ENCODE measurements at places on chromosomes 4 and X.
A peak's percentile ranks its signal among the peaks of the same experiment; 100 is the strongest.

- DNase-seq: no peak
Observed at GRCh38 chrX:16804923-16805464, 18.7 kb downstream of the TXLNG start.

- DNase-seq: no peak
Observed at GRCh38 chr4:2991243-2991642, 27.9 kb downstream of the GRK4 start.

DNA sequence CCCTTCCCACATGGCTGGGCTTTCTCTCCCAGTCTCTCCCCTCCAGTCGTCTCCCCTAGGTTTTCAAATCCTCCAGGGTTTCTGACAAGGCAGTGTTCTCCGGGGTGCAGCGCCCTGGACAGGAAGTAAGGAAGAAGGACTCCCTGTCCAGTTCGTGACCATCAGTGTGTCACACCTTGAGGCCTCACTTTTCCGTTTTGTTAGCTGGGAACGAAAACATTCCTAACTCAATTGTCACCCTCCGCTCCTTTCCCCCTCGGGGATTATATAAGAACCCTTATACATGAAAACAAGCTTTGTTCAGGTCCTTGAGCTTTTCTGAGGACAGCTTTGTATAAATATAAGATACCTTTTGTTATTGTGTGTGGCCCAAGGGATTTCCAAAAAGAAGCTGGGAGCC, 92.1 kb downstream of the KDR start:
- DNase-seq: no peak

GRCh38 chrX:134484039-134484438, 24.1 kb downstream of the HPRT1 start:
- DNase-seq: peak; percentile 36

DNA sequence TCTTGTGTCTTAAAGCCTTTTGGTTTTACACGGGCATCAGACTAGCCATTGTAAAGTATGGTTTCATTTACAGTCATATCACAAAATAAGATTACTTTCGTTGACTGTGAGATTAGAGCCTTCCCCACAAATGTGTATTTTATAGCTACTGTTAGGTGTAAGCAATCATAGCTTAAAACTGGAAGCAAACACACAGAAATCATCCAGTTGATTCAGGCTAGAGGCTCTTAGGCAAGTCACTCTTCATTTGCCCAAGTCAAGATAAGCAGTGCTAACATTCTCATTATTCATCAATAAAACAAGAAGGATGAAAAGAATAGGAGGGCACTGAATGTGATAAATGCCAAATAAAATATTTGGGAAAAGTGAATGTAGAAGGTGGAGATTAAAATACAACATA, 448.7 kb upstream of the FAM241A start:
- DNase-seq: no peak

- no peak for DNase-seq
Observed at GRCh38 chrX:136191171-136191570, 43.8 kb downstream of the FHL1 start.

DNA sequence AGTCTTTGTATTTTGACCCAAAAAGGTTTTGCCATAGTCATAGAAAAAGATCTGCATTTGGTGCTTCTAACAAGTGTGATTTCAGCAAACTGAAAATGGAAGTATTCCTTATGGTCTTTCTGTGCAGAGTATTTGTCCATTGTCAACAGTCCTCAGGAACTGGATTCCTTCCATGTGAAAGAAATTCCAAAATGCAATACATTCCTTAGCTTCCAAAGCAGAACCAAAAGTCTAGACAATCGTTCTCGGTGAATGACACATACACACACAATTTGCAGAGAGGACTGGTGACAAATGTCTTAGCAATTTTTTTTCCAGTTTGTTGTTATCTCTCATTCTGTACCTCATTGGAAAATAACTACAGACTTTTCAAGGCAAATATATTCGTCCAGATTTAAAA, 562.2 kb upstream of the SLIT2 start:
- no peak for DNase-seq

- DNase-seq: no peak
Observed at GRCh38 chrX:69759921-69760625, 144.2 kb downstream of the EDA start.

DNA sequence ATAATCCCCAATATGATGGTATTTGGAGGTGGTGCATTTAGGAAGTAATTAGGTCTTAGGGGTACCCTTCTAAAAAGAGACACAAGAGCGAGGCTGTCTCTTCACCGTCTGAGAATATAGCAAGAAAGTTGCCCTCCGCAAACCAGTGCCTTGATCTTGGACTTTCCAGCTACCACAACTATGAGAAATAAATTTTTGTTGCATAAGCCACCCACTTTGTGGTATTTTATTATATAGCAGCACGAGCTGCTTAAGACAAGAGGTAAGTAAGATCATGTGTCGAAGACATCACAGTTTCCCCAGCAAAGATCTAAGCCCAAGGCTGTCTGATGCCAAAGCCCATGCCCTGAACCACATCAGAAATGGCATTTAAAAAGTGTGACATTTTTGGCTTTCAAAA, 9.6 kb upstream of the EXOSC9 start:
- no peak for DNase-seq

GRCh38 chr4:184409502-184409901, 64.8 kb downstream of the IRF2 start:
- no peak for DNase-seq

DNA sequence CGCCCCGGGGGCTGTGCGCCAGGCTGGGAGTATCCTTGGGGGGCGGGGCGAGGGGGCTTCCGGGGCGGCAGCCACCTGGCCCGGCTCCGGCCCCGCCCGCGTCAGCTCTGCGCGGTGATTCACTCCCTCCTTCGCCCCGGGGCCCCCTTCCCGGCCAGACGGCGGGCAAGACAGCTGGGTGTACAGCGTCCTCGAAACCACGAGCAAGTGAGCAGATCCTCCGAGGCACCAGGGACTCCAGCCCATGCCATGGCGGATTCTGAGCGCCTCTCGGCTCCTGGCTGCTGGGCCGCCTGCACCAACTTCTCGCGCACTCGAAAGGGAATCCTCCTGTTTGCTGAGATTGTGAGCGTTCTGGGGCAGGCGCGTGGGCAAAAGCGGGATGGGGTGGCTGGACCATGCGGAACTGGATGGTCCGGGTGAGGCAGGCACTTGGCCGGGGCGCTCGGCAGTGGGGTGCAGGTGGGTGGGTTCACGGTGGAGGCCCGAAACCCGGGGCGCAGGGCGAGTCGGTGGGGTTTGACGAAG, at the start of gene PLP2:
PLP2 (plus strand) TSS at position 147 of the 528 bp plus-strand sequence; CDS start at position 250, 103 bp downstream.
- peak; percentile 38 for DNase-seq

- no peak for DNase-seq
Observed at GRCh38 chr4:109998867-109999584, 86.3 kb downstream of the EGF start.

GRCh38 chrX:17769701-17770269, 32.5 kb downstream of the SCML1 start:
- DNase-seq: peak; percentile 12

- DNase-seq: no peak
Observed at GRCh38 chr4:176778491-176778890, 14.2 kb downstream of the VEGFC start.

DNA sequence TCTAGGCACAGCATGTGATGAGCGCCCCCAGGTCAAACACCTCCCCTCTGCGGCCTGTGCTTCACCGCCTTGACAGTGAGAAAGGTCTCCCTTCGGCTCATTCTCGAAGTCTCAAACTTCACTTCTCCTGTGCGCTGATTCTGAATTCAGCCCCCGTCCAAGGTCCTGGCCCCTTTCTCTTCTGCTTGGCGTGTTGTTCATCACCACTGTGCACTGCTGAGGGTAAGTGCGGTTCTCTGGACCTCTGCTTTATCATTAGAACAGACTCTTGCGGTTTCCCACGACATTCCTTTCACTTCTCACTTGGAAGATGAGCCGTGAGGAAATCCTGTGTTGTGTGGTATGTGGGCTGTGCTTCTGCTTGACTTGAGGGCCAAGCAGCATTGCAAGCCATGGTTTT, 11.9 kb downstream of the HTT-AS start:
- no peak for DNase-seq

GRCh38 chrX:153866302-153867019, 19.5 kb downstream of the L1CAM start:
- DNase-seq: no peak

- no peak for DNase-seq
Observed at GRCh38 chr4:56704089-56704871, 23.2 kb upstream of the HOPX start.

DNA sequence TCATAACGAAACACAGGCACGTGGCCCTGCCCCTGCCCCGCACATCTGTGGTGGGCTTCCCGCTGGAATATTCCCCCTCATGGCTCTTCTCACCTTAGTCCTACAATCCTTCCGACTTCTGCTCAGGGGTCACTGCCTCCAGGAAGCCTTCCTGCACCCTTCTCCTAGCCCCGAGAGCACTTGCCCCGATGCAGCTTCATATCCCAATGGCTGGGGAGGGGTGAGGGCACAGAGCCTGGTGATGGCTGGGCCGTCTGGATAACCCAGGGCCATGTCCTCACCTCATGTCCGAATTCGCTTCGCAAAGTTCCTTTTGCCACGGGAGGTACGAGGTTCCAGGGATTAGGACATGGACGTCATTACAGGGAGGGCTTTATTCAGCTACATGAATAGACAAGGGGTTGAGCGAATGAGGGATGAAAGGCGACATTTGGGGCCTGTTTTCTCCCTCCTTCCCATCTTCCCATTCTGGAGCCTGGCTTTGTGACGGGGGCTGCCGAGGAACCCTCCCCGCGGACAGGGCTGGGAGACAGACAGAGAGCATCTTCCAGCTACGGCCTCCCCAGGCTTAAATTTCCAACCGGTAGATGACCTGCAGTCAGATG, 35.5 kb upstream of the HMX1 start:
- DNase-seq: no peak

GRCh38 chr4:18185491-18185890, 163.9 kb upstream of the LCORL start:
- no peak for DNase-seq

DNA sequence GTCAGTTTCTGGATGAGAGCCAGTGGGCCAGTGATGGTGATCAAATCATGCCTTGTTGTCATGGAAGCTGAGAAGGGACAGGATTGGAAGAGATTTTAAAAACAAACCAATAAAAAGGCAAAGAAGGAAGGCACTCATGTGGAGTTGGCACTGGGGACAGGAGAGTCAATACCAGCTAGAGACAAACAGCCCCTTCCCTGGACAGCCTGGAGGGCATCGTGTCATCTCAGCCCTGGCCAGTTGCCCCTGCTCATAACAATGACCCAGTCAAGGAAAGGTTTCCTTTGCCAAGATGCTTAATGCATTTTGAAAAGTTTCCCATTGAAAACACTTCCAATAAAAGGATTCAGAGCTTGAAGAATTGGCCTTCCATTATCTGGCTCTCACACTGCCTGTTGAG, 55.5 kb downstream of the SCML1 start:
- no peak for DNase-seq

GRCh38 chr4:20430259-20430941, 178.7 kb downstream of the SLIT2 start:
- DNase-seq: no peak

DNA sequence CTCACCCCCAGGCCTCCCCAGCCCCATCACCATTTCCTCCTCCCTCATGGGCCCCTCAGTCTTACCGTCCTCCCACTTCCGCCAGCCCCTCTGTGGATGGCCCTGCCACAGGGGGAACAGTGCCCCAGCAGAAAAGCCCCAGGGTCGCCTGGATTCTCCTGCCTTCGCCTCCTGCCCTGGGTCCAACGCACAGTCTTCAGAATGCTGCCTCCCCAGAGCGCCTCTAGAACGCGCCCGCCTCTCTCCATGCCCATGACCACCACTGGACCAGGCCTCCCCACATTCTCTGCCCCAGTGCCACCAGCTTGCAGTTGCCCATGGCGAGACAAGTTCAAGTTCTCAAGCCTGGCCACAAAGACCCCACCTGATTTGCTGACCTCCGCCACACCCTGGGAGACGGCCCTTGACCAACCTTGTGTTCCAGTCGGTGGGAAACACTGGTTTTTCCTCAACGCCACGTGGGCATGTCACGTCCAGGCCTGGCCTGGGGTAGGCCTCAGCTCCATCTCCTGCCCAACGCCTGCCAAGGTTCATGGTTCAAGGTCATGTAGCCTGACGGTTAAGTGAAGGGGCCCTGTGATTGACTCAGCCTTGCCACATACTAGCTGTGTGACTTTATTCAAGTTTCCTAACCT, 634 bp upstream of the PLXNB3 start:
- no peak for DNase-seq

DNA sequence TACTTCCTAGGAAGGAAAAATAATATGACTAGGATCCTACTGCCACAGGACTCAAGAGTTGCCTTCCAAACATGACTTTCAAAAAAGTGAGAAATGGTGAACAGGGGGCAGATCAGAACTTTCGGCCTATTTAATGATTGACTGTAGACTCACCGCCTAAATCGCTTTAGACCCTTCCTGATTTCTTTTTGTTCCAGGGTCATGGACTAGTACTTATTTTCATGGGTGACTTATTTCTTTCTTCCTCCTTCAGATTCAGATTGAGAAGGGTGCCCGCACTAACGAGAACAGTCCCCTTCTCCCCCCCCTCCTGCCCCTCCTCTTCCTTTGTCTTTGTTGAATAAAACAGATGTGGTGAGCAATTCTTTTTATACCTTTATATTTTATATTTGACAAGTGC, 48.0 kb upstream of the KLHL8 start:
- DNase-seq: no peak

DNA sequence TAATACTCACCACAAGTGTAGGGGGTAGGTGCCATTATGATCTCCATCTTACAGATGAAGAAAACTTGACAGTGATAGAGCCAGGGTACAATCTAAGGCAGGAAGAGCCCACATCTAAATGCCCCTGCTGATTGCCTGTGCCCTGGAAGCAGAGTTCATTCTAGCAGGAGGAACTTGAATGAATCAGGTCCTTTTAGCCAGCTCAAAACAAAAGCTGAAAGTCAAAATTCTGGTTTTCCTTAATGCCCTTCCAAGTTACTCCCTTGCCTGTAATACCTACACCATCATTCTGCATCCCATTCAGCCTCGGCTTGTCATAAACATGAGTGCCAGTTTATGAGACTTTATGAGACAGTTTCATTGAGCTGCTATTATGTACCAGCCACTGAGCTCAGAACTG, 89.6 kb downstream of the SCD5 start:
- DNase-seq: no peak

DNA sequence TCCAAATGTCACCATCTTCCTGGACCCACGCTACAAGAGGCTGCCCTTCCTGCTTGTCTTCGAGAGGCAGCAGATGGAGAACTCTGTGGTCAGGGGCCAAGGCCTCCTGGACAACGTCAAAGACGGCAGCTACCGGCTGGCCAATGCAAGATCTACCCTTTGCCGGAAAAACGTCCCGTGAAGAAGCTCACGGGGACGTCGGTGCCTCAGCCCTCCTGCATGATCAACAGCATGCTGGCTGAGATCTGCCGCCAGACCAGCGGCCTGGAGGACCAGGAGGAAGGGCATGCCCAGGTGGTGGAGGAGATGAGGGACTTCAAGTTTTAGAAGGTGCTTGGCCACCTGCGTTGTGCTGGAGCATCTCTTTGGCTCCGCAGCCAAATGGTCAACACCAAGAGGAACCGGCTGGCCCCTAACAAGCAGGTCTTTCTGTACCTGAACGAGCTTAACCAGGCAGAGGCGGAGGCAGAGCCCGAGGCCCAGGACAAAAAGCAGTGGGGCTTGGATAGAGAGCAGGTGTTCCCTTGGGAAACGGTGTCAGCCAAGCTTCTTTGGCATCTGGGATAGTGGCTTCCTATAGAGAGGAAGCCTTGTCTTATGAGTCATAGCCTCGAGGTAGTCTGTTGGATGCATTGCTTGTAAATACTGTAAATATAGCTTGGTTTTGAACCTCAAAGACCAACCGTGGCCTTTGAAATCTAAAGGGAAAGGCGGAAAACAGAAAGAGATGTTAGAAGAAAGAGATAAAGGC, 94.8 kb upstream of the ELOVL6 start:
- DNase-seq: no peak

- DNase-seq: no peak
Observed at GRCh38 chrX:10761447-10761846, 141.1 kb upstream of the MID1 start.

GRCh38 chrX:70289168-70289792, 447 bp downstream of the PDZD11 start:
- no peak for DNase-seq
